ENCODE measurements at places on chromosomes 12 and 14.

DNA sequence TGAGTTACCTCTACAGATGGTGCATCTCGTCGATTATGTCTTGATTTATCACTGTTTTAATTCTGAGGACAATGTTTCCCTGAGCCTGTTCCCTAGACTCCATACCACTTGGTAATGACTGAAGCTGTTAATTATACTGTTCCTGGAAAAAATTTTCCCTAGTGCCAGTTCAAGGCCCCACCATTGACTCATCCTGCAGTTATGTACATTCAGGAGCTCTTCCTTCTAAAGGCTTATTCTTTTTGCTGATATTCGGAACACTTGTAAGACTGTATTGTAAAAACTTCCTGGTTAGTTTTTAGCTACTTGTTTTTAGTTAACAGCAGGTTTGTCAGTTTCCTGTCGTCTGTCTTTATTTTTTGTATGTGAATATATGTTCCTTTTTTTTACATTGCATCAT, 30.4 kb upstream of the PPP2R5E start:
- no peak for DNase-seq

- no peak for DNase-seq
Observed at GRCh38 chr14:105286759-105287144, 14.0 kb downstream of the BRF1 start.

GRCh38 chr14:103384450-103385151, 614 bp upstream of the MARK3 start:
- no peak for DNase-seq

DNA sequence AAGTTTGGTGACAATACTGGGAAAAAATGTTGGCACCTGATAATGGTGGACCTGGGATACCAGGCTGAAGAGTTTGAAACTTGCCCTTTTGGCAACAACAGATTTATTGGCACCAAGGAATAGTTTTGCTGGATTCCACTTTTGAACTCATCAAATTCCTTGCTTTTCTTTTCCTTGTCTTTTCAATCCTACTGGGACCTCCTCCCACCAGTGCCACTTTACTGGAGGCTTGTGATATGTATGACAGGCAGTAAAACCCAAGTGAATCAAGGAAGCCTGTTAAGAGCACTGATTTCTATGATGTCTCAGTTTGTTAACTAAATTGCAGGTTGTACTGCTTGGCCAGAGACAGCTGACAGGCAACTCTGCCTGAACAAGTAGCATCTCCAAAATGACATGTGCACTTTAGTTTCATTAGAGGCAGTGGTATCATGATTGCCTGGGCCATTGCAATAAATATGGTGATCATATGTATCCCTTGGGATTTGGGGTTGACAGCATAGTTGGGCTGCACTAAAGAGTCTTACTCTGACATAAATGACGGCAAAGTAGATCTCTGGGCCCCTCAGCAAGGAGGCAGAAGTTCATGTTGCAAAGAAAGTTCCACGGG, 565.4 kb downstream of the DIO2 start:
- DNase-seq = no peak

DNA sequence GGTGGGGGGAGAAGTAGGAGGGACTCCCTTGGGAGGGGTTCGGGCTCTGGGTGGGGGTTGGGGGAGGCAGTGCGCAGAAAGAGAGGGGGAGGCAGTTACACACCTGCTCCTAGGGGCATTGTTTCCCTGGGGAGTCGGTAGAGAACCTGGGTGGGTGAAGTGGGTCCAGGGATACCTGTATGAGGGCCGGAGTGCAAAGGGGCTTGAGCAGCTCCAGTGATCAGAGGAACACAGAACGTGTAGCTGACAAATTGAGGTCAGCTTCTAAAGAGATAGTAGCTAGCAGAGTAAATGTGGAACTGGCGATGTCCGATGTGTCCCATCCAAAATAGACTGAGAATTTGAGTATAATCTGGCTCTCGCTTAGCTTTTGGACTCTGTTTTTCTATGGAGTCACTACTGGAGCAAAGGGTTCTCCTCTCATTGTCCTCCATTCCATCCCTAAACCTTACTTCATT, 502 bp downstream of the SMARCD1 start:
- no peak for DNase-seq

GRCh38 chr14:104087505-104087904, 2.0 kb downstream of the ASPG start:
- DNase-seq = no peak

DNA sequence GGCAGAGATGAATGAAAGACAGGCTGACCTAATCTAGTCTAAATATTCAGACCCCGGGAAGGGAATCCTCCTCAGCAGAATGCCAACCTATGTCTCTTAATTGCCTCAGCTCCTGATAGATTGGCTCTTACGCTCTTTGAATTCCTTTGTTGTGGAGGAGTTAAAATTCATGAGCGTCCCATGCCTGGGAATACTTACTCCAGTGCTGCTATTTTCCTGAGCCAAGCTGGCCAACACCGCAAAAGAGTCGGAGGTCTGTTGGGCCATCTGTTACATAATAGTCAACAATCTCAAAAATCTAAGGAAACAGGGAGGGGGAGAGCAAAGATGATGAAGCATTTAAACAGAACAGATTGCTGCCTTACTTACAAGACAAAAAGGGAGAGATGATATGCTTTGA, 182.8 kb downstream of the ASCL1 start:
- no peak for DNase-seq

- DNase-seq = no peak
Observed at GRCh38 chr14:103138301-103139131, 15.3 kb downstream of the TNFAIP2 start.

- DNase-seq = no peak
Observed at GRCh38 chr12:81252228-81252627, 174.3 kb downstream of the ACSS3 start.

DNA sequence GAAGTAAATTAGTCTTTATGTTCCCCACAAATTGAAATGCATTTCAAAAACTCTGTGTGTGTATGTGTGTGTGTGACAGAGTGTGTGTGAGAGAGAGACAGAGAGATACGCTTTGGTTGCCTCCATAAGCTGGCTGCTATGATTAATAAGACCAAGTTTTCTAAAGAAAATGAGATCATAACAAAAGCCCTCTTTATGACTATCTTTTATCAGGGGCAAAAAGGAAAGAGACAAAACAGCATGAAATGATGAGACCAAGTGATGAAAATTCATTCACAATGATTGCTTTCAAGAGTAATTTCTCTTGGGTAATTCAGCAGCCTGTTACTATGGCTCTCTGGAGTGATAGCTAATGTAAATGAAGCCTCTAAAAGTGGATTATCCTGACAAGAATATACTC, 277.6 kb upstream of the PLEKHG7 start:
- no peak for DNase-seq

- no peak for DNase-seq
Observed at GRCh38 chr12:92503029-92503931, 199.5 kb upstream of the PLEKHG7 start.

GRCh38 chr12:112759786-112760185, 31.8 kb upstream of the RPH3A start:
- DNase-seq = no peak

DNA sequence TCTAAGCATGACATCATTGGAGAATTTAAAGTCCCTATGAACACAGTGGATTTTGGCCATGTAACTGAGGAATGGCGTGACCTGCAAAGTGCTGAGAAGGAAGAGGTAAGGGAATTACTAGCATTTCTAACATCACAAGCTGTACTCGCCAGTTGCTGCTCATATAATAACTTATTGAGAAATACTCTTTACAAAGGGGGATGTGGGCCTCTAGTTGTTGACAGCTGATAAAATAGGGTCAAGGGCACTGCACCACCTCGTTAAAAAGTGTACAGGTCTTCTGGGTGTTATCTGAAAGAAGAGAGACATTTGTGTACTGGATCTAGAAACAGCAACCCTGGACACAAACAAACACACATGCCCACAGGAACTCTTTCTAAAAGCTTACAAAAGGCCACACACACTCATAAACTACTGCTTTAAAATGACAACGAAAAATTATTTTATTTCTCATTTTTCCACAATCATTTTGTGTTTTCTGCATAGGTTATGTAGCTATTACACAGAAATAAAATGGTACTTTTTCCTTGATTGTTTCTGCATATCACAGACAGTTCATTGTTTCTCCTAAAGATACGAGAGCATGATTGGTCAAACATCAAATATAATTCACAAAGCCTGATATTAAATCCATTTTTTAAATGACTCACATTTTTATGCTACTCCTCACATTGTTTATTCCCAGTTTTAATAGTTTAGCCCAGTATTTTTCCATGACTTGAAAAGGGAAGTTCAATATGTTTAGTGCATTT, 391.1 kb downstream of the PAWR start:
- no peak for DNase-seq

DNA sequence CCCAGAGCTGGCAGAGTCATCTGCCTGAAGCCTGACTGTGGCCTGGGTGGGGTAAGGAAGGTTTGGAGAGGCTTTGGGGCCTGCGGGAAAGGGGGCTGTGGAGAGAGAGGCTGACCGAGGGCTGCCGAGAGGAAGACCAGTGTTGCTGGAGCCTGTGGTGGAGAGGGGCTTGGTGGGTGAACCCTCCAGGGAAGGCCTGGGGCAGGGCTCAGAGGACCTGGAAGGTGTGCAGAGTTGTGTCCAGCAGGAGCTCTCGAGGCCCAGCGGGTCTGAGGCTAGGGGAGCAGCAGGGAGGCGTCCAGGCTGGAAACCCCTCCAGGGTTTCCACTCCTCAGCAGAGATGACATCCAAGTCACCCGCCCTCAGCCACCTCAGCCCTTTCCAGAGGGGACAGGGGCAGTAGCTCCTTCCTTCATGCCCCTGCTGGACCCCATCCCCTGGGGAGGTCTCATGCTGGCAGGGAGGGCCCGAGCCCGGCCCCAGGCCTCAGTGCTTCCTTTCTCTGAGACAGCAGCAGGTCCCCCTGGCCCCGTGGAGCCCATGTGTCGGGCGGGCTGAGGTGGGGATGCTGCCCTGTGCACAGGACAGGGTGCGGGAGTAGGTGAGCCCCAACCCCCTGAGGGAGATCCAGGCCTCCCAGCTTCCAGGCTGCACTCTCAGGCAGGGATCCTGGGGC, 8.4 kb downstream of the CEP170B start:
- no peak for DNase-seq

GRCh38 chr12:121017966-121018491, 1.7 kb upstream of the C12orf43 start:
- no peak for DNase-seq

DNA sequence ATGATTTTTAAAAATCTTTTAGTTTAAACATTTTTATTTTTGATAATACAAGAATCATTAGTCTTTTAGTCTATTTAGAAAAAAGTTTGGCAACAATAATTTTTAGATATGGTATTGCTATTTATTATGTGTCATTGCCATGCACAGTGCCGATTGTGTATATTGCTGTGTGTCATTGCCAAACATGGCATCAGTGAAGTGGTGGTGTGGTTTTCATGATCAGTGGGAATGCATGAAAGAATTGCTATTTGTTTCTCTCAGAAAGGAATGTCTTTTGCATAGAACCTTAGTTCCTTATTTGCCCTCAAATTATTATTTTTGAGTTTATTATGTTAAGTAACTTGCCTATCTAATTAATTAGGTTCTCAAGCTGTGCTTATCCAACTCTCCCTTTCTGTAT, 397.5 kb upstream of the PDE3A start:
- no peak for DNase-seq

- DNase-seq = no peak
Observed at GRCh38 chr12:24632466-24632865, 316.4 kb downstream of the BCAT1 start.

DNA sequence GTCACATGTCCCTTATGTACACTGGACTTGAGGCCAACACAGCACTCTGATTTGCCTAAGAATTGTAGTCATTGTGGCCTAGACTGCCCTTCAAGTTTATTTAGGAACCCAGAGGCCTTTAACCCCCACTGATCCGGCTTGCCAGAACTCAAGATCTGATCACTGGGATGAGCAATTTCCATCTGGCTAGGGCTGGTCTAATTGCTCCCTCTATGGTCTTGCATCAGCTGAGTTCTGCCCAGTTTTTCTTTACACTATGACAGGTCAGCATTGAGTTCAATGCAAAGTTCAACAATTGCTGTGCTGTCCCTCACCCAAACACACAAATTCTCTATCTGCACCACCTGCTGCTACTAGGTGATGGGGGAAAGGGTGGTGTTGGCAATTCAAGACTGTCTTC, 146.9 kb upstream of the MDGA2 start:
- DNase-seq = no peak

GRCh38 chr12:91687052-91688017, 458.3 kb downstream of the BTG1 start:
- DNase-seq = no peak

DNA sequence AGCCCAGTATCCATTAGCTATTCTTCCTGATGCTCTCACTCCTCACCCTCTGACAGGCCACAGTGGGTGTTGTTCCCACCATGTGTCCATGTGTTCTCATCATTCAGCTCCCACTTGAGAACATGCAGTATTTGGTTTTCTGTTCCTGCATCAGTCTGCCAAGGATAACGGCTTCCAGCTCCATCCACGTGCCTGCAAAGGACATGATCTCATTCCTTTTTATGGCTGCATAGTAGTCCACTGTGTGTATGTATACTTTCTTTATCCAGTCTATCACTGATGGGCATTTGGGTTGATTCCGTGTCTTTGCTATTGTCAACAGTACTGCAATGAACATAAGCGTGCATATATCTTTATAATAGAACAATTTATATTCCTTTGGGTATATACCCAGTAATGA, 8.9 kb downstream of the ATG2B start:
- no peak for DNase-seq

GRCh38 chr12:102551186-102551585, 70.8 kb upstream of the IGF1 start:
- no peak for DNase-seq

DNA sequence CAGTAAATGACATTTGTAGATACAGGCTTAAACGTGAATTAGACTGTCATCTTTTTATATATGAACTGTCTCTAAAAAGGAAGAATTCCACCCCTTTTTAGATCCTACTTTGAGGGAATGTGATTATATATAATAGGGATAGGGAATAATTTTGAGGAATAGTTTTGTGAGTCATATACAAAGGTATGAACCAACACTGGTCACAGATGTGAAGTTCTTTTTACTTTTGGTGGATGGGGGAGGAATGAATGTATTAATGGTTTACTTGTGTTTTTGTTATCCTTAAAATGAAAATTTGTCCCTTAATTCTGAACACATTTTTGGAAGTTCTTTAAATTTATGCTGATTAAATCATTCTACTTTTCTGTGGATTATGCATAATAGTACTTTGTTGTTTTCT, 30.4 kb downstream of the FRS2 start:
- no peak for DNase-seq

DNA sequence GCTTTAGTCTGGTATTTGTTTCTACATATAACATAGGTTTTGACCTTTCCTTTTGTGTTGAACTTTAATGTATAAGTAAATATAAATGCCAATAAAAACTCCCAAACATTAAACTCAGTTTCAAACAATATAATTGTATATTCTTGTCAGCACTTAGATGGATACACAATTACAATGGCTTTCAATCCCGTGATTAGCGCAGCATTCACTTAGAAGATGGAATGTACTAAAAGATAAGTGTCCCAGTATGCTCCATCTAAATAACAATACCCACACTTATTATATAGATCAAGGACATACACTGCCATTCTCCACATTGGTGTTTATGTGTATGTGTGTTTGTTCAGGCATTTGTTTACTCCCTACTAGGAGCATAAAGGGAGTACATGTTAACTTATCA, 193.1 kb downstream of the SOX5 start:
- no peak for DNase-seq

- DNase-seq = no peak
Observed at GRCh38 chr12:87008785-87009384, 752.7 kb upstream of the MGAT4C start.

All from activated CD4-positive, CD25-positive, alpha-beta regulatory T cell (primary cell).